ENCODE measurements at places on chromosomes 7 and 10.

DNA sequence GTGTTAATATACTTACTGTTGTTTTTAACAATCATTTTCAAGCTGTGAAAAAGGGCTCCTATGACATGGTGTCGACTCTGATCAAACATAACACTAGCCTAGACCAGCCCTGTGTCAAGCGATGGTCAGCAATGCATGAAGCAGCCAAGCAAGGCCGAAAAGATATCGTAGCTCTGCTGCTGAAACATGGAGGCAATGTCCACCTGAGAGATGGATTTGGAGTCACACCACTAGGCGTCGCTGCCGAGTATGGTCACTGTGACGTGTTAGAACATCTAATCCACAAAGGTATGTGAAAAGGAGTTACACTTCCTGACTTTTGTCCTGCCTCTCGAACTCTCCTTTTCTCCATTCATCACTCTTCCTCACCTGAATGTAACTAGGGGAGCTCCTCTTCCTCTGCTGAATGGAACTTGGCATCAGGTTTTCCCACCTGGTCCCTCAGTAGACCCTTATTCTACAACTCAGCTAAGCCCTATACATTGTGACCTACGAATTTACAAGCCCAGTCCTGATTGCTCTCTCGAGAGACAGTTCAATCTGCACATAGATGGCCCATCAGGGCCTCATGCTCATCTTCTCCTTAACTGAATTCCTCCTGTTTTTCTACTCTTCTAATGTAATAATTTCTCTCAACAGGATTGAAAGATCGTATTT is 23.0 kb downstream of the ASB15 start:
- DNase-seq = peak; percentile 46

DNA sequence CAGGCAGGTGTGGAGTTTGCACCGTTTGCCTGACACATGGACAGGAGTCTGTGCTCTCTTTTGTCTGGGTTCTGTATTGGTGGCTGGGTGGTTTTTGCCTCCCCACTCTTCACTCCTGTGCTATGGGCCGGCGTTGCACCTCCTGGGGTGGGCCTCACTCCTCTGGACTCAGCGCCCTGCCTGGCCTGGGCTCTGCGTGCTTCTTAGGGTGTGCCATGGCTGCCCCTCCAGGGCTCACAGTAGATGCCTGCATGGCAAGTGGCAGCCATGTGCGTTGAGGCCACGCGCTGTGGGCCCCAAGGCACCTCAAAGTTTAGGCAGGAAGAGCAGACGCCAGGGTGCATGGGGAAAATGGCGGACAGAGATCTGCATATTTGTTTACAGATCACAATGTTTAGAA is 319.8 kb downstream of the ADARB2 start:
- no peak for DNase-seq

DNA sequence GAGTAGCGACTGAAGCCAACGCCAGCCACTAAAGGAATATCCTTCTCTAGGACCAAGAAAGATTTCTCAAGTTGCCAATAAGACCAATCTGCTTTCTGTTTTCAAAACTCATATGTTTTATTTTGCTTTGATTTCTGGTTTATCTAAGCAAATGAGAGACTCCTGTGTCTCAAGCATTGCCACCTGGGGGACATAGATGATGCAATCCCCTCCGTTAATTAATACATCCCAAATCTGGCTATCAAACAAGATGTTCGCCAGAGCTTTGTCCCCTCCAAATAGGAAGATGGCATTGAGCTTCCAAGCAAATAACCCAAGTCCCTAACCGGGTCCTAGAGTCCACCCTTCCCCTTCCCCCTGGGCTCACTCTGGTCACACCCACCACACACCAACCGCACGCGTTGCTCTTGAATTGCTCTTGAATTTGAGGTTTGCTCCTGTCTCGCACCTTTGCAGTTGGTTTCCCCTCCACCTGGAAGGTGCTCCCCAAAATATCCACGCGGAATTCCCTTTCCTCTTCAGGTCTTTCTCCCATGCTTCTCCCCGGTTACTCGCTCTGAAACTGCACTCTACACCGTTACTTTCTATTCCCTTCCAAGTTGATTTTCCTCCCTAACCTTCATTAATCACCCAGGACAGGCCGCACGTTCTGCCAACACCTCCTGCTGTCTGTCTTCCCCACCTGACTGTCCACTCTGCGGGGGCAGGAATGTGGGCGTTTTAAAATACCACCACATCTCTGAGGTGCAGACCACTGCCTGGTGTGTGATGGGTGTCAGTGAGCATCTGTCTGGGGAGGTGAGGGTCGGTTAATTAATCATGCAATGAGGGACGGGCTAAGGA is 64.1 kb upstream of the RNF32 start:
- DNase-seq = no peak

- no peak for DNase-seq
These were observed 50.5 kb upstream of the NRP1 start for GRCh38 chr10:33385015-33385414.

GRCh38 chr7:127390817-127391590 is 1.5 kb downstream of the ZNF800 start:
- no peak for DNase-seq

- DNase-seq = no peak
These were observed 57.1 kb upstream of the RHOBTB1 start for GRCh38 chr10:61000769-61001730.

- no peak for DNase-seq
These were observed 154.7 kb downstream of the RNLS start for GRCh38 chr10:88428442-88428841.

DNA sequence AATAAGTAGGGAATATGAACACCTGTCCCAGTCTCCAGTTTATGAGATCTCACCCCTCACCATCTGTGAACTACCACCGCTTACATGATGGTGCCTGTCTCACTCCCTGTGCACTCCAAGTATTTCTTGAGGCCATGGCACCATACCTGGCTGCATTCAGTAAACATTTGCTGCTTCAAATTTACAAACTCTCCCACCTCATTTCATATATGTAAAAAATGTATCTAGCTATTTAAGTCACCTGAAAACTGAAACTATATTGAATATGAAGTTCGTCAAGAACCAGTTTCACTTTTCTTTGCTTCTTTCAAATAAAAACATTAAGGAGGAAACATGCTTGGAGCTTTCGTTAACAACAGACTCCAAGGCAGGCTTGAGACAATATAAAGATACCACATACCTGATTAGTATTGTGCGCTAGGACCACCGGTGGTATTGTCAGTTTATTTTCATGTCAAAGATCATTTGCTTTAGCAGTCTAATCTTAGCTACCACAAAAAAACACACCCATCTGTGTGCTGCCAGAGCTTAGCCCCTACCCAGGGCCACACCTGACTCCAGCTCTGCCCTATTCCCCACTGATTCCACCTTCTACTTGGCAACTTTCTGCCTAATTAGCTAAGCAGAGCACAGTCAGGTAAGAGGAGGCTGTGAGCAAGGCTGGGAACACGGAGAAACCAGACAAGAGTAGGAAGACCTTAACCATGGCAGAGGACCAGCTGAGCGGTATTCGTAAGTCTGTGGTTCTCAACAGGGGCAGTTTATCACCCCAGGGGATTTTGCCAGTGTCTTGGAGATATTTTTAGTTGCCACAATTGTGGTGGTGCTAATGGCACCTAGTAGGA is 92.0 kb downstream of the ZFAND4 start:
- DNase-seq = no peak

GRCh38 chr10:66919248-66919647 is 6.6 kb upstream of the LRRTM3 start:
- no peak for DNase-seq

GRCh38 chr10:78856421-78856820 is 212.3 kb upstream of the ZMIZ1 start:
- DNase-seq = no peak

GRCh38 chr7:133044722-133045473 is 37.0 kb downstream of the CHCHD3 start:
- no peak for DNase-seq

Measured in HT1080 (cell line).